D341Med (cell line): ENCODE measurements at places on chromosomes 12 and 14.

DNA sequence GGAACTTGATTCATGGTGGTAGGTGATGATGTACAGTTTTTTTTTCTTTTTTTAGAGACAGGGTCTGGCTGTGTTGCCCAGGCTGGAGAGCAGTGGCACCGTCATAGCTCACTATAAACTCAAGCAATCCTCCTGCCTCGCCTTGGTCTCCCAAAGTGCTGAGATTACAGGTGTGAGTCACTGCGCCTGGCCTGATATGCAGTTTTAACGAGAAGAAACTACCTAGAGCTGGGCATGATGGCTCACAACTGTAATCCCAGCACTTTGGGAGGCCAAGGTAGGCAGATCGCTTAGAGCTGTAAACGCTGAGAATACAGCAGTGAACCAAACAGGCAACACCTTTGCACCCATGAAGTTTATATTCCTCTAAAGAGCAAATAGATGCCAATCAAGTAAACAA, 13.0 kb upstream of the VPS37B start:
- no peak for DNase-seq

DNA sequence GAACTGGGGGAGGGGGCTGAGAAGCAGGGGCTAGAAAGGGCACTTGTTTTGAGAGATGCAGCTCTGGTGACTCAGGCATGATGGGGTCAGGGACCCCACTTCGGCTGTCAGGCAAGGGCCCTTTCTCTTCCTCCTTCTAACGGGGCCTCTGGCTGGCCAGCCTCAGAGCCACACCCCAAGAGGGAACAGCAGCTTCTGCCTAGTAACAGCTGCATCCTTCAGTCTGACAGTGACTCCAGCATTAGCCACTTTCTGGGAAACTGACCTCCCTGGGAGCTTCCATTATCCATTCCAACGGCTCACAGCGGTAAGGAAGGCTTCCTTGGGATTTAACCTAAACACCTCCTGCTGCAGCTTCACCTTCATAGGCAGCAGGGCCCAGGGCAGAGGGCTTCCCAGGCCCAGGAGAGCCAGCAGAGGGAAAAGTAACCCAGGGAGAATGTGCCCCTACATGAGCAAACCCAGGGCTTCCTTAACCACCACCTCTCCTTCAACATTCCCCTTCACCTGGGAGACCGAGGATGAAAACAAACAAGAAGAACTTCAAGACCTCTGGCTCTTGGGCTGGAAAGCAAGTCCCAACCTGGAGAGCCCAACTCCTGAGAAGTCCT, 2.7 kb downstream of the NCKAP5L start:
- no peak for DNase-seq

- no peak for DNase-seq
Observed at GRCh38 chr12:15839041-15839440, 43.1 kb upstream of the STRAP start.

GRCh38 chr14:104994978-104995377, 9.4 kb downstream of the CLBA1 start:
- DNase-seq = no peak

DNA sequence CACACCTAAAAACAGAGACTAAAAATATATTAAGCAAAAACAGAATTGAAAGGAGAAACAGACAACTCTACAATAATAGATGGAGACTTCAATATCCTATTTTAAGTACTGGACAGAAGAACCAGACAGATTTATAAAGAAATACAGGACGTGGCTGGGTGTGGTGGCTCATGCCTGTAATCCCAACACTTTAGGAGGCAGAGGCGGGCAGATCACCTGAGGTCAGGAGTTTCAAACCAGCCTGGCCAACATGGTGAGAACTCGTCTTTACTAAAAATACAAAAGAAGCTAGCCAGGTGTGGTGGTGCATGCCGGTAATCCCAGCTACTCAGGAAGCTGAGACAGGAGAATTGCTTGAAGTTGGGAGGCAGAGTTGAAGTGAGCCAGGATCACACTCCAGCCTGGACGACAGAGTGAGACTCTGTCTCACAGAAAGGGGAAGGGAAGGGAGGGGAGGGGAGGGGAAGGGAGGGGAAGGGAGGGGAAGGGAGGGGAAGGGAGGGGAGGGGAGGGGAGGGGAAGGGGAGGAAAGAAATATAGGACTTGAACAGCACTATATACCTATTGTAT, 53.0 kb downstream of the CDK17 start:
- DNase-seq = no peak

GRCh38 chr12:64893961-64894360, 69.5 kb downstream of the TBC1D30 start:
- DNase-seq = no peak

DNA sequence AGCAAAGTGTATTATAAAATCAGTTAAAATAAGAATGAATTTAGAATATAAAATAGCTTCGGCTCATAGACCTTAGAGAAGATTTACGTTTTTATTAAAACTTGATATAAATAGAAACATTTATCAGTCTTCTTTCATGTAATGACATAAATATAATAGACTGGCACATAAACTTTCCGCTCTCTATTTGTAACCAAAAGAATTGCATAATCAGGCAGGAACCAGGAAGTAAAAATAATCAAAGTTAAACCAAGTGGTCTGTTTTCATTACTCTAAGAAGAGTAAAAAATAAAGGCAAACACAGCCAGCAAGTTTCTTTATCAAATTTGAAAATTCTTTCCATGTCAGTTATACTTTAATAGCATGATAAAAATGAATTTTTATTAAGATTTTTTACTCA, 46.3 kb upstream of the ATP2A2 start:
- DNase-seq = no peak

DNA sequence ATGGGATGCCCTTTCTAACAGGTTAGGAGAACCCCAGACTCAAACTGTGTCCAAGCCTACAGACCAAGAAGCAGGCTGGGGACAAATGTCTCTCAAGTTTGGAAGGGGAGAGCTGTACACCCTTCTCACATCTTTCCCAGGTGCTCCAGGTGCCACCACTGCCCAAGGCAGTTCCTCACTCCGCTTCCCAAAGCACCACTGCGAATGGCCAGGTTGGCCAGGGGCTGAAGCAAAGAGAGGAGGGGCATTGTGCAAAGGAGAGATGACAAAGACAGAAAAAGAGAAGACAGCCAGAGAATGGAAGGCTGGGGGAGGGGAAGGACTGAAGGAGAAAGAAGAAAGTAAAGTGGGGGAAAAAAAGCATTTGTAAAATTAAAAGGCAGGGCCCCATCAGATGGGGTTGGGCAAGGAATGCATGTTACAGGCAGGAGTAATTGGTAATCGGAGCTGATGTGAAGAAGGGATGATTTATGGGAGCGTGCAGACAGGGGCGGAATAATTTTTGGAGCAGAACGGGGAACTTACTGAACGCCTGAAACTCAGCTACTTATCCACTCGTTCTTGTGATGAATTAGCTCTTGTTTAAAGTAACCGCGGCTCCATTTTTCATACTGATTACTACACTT, 165.8 kb downstream of the ESRRB start:
- DNase-seq = no peak

DNA sequence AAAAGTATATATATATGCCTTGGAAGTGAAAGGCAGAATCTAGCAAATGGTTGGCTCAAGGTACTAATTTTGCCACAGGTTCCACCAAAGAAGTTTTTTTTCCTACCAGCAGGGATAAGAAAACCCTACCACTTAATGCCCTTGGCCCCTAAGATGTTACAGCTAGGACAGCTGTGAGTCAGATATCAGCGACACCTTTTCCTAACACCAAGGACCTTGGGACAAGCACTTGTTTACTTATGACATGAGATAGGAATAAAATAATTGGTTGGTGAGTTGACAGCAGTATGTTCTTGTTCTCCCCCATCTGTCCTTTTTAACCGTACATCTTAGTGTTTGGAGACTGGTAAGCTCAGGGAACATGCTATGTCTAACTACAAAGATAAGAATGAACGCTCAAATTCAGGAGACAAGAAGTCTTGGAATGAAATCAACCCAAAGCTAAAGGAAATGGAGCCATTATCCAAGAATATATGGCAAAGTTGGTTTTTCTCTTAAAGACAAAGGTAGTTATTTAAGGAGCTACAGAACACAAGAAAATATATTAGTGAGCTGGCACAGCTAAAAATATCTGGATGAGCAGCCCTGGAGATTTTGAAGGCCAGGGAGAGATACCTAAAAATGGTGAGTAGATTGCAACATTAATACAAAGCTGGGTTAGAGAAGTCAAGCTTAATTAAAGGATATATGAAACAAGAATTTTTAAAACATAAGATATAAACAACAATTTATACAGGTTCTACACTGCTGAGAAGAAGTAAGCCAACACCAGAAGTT, 126.8 kb downstream of the TMTC1 start:
- DNase-seq = no peak

DNA sequence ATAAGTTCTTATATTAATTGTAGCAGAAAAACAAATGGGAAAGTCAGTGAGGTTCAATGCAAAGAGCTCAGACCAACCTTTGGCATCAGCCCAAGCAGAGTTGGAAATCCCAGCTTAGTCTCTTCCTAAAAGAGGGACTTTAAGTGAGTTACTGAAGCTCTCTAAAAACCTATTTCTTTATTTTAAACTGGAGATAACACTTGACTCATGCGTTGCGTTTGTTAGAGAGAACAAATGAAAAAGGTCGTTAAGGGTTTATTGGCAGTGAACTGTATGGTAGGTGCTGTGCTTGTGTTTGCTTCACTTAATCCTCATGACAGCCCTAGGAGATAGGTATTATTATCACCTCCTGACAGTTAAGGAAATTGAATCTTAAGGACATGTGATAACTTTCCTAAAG, 396.5 kb downstream of the RAD51B start:
- no peak for DNase-seq

GRCh38 chr14:100901391-100902183, 1.9 kb downstream of the RTL1 start:
- no peak for DNase-seq
